ENCODE measurements at places on chromosomes 7 and 10.
A peak's percentile ranks its signal among the peaks of the same experiment; 100 is the strongest.

GRCh38 chr10:88227342-88228018 is 355.6 kb downstream of the RNLS start:
- DNase-seq, result peak; percentile 61

DNA sequence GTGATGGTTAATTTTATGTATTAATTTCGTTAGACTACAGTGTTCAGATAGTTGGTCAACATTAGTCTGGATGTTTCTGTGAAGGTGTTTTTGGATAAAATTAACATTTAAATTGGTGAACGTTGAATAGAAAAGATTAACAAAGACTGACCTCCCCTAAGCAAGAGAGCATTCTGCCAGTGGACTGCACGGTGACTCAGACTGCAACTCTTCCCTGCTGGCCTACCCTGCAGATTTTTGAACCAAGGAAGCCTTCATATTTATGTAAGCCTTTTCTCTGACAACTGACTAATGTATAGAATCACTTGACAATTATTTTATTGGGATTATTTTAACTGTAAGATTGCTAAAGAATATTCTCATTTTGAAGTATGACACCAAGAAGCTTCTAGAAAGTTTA is 7.9 kb upstream of the ZNF248 start:
- DNase-seq, result no peak

DNA sequence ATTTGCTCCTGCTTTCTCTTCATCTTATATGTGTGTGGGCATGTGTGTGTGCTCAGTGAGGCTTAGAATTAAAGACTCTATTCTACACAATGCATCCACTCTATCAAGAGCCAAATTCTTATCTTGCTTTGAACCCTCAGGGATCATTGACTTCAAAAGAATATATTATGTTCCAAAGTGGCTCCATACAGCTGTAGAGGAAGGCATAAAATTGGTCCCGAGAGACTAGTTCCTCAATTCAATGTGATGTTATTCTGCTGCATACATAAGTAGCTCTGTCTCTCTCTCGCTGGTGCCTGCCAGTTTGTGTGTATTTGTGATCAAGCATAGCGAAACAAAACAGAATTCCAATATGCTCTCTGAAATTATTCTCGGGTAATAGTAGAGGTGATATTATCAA is 997.9 kb upstream of the POT1 start:
- DNase-seq, result no peak

DNA sequence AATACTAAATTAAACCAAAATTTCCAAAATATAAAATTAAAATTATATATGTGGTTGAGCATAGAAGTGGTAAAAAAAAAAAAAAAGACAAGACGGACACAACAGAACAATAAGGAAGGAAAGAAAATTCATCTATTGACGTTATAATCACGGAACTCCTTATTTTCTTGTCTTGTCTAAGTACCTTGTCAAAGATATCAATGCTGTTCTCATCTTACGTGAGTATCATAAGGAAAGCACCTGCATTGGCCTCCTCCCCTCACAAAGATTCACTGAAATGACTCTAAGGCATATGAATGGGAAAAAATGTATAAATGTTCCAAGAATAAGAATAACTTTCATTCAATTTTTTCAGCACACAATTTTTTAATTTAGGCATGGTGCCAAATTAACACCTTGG is 135.4 kb downstream of the PPP1R3A start:
- no peak for DNase-seq

- no peak for DNase-seq
Measured at GRCh38 chr10:27713941-27714340, 31.7 kb downstream of the MKX start.

GRCh38 chr7:147571436-147572185 is 1019.0 kb upstream of the C7orf33 start:
- DNase-seq, result no peak

GRCh38 chr10:66880826-66881225 is 45.0 kb upstream of the LRRTM3 start:
- no peak for DNase-seq

GRCh38 chr10:58335306-58336005 is 650 bp downstream of the UBE2D1 start:
- no peak for DNase-seq

DNA sequence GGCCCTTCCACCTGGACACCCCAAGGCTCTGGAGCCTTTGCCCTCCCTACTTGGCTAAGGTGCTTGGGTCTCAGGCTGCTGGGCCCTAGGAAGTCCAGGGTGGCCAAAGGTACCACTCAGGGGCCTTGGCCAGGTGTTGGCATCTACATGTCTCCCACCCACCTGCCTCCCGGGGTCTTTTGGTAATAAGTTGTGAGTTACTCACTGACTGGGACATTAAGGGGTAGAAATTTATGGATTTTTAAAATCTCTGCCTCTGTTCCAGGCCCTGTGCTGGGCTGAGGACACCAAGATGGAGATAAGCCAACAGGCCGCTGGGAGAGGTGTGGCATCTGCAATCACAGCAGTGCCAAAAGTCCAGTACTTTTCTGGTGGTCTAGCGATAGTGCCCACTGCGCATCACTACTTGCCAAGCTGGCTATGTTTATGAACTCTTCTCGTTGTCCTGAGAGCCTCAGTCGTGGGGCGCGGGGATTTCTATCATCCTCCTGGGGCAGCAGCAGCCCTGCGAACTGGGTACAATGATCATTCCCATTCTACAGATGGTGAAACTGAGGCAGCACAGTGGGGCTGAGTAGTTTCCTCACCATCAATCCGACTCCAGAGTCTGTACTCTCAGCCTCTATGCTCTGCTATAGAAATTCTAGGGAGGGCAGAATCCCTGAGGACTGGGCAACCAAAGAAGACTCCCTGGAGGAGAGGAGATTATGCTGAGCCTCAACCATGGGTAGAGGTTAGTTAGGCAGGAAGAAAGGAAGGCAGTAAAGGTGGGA is 36.2 kb downstream of the TBATA start:
- DNase-seq, result no peak

- DNase-seq, result no peak
Measured at GRCh38 chr7:17687361-17687760, 252.9 kb downstream of the SNX13 start.

- no peak for DNase-seq
Measured at GRCh38 chr10:103980288-103980906, 13.5 kb downstream of the SLK start.

DNA sequence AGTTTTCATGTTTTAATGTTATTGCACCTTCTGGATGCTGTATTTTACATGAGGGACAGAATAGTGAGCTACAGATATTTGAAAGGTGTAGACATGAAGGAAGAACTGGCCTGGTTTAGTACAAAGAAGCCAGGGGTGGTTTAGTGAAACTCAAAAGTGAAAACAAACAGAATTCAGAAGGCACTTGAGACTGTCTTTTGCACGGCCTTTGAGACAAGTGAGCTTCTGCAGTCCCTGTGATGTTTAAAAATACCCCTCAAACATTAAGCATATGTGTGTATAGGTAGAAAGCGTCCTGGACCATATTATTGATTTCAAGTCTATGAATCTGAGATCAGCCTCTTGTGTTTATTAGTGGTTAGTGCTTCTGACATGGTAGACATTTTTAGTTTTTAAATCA is 118.9 kb downstream of the CDK14 start:
- DNase-seq, result no peak

- no peak for DNase-seq
Measured at GRCh38 chr10:1677307-1677939, 59.9 kb downstream of the ADARB2 start.

- DNase-seq, result no peak
Measured at GRCh38 chr7:152176797-152177196, 151.3 kb downstream of the GALNT11 start.

- no peak for DNase-seq
Measured at GRCh38 chr10:91579329-91579985, 53.4 kb downstream of the PPP1R3C start.

DNA sequence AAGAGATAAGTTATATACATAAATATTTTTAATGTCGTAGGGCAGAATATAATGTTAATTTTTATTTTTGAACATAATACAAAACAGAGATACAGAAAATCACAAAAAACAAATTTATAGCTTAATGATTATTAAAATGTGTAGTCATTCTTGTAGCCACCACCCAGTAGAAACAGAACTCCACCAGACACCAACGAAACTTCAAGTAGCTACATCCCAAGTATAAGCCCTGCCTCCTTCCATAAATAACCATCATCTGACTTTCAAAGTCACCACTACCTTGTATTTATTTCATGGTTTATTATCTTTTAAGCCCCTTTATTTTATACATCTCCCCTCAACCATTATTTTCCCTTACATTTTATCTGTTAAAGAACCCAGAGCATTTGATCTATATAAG is 111.9 kb upstream of the ZWINT start:
- DNase-seq, result no peak

- no peak for DNase-seq
Measured at GRCh38 chr7:135209225-135209834, 2.0 kb downstream of the WDR91 start.

GRCh38 chr7:120170834-120171233 is 102.1 kb upstream of the KCND2 start:
- DNase-seq, result no peak

GRCh38 chr7:99098286-99098823 is 45.6 kb downstream of the SMURF1 start:
- DNase-seq, result no peak

DNA sequence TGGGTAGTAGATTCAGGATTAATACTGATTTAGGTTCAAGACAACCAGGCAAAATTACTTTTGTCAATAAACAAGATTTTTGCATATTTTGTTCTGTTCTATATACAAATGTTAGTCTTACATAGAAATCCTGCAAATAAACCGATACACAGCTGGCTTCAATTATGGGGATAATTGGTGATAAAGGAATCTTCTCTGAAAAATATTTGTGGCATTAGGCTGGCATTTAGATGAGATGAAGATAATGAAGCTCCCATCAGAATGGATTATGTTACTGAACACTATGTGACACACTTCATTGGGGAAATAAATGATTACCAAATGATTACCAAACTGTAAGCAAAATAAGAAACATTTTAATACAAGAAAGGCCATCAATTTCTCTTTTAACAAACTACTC is 65.8 kb downstream of the NT5C2 start:
- DNase-seq, result no peak

DNA sequence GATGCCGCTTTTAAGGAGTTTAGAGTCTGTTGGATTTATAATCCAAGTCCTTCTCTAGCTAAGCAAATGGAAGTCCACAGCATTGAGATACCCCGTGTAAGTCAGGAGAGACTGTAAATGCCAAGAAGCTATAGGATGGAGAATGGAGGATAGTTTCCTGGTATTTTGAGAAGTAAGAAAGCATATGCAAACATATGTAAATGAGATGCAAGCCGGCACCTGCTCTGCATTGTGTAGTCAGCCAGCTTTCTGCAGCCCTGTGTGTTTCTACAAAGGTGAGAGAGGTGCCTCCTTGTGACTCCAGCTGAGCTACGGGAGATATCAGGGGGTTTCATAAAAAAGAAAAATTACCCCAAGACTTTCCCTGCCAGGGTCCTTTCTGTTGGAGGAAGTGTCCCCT is 176.3 kb downstream of the RPS24 start:
- DNase-seq, result no peak
